ENCODE measurements at places on chromosomes 11 and 22.

- no peak for DNase-seq
Observed at GRCh38 chr22:41880653-41881052, 34.2 kb downstream of the SHISA8 start.

DNA sequence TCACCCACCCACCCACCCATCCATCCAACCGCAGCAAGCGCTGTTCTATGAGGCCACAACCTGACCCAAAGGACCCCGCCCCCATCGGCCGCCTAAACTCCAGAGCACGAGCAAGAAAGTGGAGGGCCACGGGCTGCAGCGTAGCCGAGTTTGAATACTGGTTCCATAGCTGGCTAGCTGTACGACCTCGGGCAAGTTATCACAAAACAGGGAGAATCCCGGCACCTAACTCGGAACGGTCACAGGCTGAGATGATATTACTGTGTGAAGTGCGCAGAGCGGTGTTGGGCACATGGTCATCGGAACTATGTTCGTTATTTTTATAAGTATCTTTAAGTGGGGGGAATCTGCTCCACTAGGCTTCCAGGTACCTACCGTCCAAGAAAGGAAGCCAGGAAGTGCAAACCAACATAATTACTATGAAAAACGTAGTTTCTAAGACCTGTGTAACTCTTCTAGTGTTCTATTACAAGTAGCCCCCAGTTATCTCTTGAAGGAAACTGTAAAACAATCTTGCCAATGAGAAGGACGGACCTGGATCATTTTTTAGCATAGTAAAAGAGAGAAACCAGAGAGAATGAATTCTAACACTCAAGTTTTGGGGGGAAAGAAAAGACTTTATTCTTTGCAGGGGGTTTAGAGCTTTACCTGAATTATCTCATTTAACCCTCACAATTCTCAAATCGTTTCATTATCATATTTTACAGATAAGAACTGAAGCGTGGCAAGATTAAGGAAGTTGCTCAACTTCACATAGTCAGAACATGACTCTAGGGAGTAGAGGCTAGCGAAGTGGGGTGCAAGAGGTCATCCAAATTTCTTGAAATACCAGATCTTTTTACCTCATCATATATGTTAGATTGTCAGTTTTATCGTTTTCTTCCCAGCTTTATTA, 663 bp upstream of the BUD13 start:
- no peak for DNase-seq

- DNase-seq, result no peak
Observed at GRCh38 chr22:33867118-33867866, 53.0 kb downstream of the LARGE1 start.

DNA sequence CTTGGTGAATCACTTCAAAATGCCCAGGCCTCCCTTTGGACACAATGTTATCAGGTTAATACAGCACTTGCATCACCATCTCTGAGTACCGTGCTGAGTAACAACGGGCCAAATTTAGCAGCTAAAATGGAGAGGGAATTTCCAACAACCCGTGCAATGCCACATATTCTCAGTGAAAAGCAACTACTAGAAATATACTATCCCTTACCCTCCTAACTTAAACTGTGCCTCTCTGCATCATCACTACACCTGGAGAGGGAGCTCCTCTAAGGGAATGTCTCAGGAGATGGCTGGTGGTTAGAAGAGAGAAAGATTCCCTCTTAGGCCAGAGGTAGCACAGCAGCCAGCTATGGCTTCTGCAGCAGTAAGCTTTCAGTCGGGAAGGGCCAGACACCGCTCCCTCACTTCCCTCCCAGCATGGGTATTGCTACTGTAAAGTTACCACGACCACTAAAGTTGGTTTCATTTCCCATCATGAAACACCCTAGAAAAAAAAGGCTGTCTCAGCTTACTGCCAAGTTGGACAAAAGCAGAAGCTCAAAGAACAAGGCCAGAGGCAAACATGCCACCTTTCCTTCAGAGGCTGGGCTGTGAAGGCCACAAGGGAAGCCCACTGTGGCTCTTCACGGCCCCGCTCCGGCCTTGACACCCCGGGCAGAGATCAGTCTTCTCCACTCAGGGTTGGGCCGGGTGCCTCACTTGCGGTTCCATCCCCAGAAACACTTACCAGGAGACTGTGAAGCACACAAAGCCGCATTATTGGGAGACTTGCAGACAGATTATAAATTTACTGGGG, 3.9 kb downstream of the MAML2 start:
- DNase-seq, result peak; percentile 62

- no peak for DNase-seq
Observed at GRCh38 chr11:90701716-90702115, 478.9 kb upstream of the CHORDC1 start.

- no peak for DNase-seq
Observed at GRCh38 chr11:45155058-45155551, 8.7 kb downstream of the PRDM11 start.

DNA sequence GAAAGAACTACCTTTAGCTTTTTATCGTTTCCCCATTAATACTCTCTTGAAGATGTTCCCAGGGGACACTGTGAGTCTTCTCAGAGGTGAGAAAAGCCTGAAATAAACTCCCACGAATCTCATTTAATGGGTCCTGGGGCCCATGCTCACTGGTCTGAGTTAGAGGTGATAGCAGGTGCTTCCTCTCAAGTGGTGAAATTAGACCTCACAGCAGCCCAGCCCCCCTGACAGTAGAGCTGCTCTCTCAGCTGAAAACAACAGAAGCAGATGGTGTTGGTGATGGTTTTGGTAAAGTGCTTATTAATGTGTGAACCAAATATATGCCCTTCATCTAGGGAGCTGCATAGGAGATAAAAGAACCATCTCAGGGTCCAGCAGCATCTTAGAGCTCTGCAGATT, 76.8 kb upstream of the VPREB1 start:
- DNase-seq, result no peak

DNA sequence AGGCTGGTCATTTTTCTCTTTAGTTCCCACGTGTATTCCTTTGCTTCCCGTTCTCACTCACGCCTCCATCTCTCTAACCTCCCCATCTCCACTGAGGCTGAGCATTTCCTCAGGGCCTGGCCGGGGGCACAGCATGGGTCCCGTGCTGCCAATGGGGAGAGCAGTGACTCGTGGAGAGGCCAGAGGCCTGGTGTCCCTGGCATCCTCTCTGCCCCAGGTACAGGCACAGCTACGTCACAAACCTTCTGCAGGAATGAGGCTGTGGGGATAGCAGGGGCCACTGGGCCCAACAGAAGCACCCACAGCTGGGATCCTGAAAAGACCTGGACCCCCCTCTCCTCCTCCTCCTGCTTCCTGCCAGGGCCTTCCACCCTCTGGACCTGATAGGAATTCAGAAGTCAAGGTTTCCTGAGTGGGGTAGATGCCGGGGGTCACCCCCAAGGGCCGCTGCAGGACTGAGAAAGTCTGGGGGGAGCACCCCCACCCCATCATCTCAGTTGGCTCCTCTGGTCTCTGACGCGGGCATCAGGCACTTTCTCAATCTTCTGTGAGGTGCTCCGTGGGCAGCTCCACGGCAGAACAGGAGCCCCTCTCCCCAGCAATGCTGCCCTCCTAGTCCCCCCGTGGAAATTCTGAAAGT, 11.8 kb downstream of the PNPLA5 start:
- no peak for DNase-seq

- DNase-seq, result no peak
Observed at GRCh38 chr22:27206374-27207133, 549.2 kb downstream of the MIAT start.

DNA sequence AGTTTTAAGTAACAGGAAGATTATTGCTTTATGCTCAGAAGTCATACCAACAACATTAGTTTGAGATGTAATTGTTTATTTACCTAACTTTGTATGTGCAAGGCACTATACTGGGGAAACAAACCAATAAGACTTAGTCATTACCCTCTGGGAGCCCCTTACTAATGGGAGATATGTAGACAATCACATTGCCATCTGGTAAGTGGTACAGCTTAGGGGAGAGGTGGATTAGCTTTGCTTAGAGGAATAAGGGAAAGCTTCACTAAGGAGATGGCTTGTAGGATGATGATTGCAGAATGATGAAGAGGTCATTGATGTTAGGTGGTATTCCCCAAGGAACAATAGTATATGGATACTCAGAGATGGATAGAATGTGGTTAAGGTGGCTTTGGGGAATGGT, 17.5 kb downstream of the EMSY start:
- DNase-seq, result no peak

DNA sequence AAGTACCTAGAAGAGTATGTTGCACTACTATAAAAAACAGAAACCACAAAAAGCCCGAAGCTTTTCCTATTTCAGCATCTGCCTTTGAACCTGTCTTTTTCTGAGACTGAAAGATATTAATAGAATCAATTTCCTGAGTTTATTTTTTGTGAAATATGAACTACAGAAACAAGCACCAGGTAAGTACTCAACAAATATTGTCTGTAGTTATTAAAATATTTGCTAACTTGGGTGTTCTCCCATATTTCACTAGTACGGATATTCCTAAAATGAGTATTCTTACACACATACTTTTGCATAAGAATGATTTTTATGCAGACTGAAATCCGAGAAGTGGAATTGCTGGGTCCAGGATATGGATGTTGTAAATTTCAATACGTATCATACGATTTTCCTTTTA, 188.0 kb downstream of the OR4C45 start:
- no peak for DNase-seq

- no peak for DNase-seq
Observed at GRCh38 chr11:3836903-3837302, 3.9 kb downstream of the RHOG start.

DNA sequence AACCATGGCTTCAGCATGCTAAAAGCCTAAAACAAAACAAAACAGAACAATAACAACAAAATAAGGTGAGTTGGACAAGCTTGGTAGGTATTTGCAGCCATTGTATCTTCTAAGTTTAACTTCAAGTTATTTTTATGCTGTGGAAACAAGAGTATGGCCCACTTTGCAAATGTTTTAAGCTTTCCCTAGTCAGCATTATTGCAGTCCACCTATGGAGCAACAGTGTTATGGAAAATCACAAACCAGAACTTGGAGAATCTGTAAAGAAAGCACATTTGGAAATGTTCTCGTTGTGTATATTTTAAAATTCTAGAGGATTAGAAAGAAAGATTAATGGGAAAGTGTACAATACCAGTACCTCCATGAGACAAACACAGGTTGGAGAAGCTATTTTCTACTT, 7.4 kb upstream of the SLC5A12 start:
- DNase-seq, result no peak

DNA sequence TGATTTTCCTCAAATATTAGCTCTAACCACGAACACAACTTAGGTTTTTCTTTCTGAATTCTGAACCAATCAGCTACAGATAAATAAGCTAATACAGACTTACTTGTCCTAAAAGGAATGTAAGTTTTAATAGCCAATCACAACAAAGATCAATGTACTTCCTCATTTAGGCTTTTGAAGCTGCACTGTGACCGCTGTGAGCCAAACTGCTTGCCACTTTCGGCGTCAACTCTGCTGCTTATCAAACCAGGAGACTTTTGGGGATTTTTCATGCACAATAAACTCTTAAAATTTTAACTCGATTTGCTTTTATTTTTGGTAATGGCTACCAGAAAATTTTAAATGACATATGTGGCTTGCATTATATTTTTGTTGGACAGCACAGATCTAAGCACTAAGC, 92.5 kb downstream of the TMPRSS5 start:
- no peak for DNase-seq

DNA sequence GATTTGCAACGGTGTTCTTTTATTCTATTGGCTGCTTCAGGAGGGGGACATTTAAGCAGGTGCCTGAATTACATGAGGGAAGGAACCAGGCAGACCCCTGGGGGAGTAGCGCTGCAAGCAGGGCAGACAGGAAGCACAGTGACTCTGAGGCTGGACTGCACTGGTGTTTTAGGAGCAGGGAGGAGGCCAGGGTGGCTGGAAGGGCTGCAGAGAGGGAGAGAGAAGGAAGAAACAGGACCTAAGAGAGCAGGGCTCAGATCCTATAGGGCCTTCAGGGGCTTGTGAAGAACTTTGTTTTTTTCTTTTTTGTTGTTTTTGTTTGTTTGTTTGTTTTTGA, 62.5 kb upstream of the SORL1-AS1 start:
- no peak for DNase-seq

DNA sequence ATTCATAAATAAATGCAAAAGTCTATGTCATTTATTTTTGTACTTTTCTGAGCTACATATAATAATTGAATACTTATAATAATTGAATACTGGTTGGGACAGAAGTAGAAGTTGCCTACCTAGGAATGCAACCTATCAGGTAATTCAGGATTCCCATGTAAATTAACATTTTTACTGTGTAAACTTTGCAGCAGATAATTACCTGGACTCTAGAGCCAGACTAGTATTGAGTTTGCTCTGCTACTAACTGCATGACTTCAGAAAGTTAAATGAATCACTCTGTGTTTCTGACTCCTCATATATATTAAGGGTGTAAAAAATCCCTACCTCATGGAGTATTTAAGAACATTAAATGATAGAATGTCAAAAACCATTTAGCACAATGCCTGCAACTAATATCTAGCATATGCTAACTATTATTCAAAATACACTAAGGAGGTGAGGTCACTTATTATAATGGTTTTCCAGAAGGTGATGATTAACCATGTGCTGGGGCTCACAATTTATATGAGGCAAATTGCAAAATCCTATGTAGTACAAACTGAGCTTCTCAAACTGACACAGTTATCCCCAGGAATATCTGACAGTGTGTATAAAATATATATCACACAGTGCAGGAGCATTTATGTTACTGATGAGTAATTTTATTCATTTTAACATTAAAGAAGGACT, 138.1 kb upstream of the ANO3 start:
- DNase-seq, result no peak

DNA sequence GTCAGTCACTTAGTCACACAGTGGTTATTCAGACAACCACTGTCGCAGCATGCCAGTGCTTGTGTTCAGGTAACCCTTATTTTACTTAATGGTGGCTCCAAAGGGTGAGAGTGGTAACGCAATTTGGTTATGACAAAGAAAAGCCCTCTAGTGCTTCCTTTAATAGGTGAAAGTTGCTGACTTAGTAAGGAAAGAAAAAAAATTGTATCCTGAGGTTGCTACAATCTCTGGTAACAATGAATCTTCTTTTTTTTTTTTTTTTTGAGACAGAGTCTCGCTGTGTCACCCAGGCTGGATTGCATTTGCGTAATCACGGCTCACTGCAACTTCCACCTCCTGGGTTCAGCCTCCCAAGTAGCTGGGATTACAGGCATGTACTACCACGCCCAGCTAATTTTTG, 64.5 kb downstream of the C11orf91 start:
- no peak for DNase-seq

- peak; percentile 41 for DNase-seq
Observed at GRCh38 chr11:113896156-113896879, 8.3 kb upstream of the HTR3B start.

- no peak for DNase-seq
Observed at GRCh38 chr22:43895986-43896645, 4.3 kb upstream of the PNPLA5 start.

DNA sequence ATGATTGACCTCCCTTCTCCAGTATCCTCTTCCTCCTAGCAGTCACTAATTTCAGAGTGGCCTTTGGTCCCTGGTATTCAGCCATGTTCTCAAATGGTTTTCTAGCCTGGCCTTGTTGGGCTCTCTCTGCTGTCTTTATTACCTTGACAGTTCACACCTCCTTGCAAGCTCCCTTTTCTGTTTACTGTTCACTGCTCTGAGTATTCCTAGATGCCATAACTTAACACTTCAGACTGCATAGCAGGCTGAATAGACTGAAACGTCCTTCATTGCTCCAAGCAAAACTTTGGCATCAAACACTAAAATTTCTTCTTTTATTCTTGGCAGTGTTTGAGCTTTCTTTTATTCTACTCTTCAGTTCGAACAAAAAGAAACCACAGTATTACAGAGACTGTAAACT, 49.7 kb upstream of the SLC25A18 start:
- DNase-seq, result no peak

- DNase-seq, result no peak
Observed at GRCh38 chr11:123018702-123019101, 37.1 kb upstream of the BSX start.
